CD4-positive, alpha-beta T cell treated with Interleukin-6 at 100 ng/mL for 8 hours (primary cell): ENCODE measurements at places on chromosomes 5 and 9.
A peak's percentile ranks its signal among the peaks of the same experiment; 100 is the strongest.

- no peak for DNase-seq
Observed at GRCh38 chr9:91833096-91833877, 116.7 kb downstream of the ROR2 start.

DNA sequence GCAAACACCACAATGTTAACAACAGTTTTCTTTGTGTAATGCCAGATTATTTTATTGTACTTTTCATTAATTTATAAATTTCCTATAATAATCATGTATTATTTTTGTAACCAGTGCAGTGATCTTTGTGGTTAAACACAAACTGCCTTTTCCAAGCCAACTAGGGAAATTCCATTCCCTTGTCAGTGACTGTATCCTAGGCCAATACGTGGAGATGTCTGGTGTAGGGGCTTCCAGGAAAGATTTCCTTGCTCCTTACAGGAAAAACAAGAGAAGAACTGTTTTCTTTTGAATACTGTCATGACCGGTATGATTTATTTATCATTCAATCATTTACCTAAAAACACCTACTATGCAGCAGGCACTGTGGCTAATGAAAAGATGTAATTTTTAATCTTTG, 31.4 kb downstream of the FANCC start:
- DNase-seq, result no peak

DNA sequence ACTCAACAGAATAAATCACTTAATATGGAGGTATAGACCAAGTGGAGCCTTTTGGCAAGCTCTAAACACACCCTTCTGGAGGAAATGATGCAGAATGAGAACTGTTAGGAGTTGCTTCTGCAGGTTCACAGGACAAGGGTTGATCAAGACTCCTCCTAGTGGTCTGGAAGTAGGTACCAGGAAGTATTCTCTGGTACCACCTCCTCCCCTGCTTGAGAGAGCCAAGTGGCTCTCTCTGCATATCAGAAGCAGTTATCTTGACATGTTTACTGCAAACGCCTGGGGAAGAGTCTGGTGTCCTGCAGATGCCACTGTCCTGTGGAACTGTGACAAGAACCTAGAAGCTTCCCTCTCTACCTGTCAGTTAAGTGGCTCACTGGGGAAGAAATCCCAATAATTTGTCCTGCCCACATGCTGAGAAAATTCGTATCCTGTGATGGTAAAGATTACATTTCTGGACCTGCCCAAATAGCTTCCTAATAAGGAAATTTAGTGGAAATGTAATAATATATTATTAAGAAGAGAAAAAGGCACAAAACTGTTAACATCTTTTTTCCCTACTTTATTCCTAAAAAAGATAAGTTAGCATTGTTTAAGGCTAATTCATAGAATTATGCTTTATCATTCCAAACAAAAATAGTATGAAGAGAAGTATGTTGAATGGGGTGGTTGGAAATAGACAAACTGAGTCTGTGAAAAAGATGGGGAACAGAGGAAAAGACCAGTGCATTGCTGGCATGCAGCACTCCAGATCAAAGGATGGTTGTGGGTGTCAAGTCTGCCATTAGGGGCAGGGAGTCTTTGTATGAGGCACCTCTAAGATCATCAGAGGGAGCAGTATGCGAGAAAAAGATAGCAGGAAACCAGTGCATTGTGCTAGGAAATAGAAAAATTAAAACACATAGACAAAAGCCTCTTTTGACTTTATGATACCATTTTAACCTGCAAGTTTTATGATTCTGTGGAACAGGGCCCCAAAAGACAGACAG, 118.8 kb downstream of the CDC42SE2 start:
- peak; percentile 85 for DNase-seq

GRCh38 chr5:117769877-117770276, 1195.3 kb upstream of the SEMA6A start:
- no peak for DNase-seq

DNA sequence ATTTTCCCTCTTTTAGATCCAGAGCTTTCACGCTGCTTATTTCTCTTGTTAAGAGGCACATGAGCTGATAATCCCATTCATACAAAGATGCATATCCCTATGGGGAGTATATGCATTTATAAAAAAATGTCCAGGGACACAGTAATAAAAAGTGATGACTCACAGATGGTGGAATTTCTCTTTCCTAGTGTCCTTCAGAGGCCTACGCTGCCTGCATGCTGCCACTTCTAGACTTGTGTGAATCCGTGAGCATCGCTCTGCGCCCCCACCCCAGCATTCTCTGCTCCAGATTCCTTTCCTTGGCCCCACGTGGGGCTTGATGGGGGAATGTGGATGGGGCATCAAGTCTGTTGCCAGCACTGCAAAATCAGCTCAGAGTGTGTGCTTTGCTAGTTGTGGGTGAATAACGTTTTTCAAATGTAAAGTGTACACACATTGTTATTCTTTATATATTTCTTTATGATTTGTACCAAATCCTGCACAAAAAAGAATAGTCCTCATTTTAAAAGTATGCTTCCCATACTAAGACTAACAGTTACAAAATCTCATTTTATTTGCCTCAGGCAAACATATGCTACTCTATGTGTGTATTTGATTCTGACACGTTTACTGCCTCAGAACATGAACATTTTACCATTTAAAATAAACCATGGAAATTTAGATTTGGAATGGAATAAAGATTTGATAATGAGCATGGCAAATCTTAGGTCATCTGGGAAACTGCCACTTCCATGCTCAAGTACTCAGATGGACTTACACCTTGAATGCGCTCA, 22.4 kb upstream of the RASGRF2 start:
- DNase-seq, result no peak

DNA sequence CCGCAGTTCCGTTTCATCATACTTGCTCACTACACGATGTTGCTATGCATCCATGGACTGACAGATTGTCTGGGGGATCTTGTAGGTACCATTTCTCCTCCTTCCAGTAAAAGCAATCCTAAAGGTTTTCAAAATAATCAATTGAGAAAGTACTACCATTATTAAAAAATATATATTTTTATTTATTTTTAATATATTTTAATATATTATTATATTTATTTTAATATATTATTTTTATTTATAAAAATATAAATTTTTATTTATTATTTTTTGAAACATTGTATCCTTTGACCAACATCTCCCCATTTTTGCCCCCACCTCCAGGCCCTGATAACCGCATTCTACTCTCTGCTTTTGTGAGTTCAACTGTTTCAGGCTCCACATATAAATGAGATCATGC, 237.6 kb upstream of the IRX4 start:
- DNase-seq, result no peak

DNA sequence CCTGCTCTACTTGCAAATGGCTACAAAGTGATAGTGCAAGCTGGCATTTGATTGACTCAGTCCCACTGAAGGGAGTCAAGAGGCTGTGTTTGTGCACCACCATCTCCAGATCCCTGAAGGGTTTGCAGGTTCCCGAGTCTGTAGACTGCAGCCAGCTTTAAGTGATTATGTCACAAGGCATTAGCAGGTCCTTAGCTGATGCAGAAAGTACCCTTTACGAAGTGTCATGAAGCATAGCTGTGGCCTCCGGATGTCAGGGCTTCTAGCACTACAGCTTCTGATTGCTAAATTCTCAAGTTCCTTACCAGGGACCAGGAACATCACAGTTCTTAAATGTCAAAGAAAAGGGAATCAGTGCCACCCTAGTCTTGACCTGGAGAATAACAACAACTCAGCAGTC, 311.3 kb upstream of the TRPC7 start:
- no peak for DNase-seq

GRCh38 chr9:126442636-126443035, 116.0 kb downstream of the MVB12B start:
- no peak for DNase-seq

GRCh38 chr5:34047774-34048572, 5.0 kb upstream of the C1QTNF3 start:
- no peak for DNase-seq

DNA sequence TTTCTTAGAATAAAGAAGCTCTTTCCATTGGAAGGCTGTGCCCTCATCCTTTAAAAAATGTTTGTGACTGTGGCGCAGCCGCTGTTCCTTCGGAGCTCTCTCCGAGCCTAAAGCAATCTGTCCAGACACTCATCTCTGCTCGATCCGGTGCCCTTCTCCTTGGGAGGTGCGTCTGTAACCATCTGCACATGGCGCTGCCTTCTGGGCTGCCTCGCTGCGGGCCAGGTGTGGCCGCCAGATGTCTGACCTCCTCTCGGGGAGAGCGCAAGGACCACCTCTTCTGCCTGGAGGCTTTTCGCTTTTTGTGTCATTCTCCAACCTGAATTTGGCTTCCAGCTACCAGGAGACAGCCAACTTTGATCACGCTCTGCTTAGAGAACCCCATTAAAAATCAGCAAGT, 153.4 kb upstream of the PTCH1 start:
- DNase-seq, result no peak

GRCh38 chr9:35666045-35666444, 1.1 kb upstream of the ARHGEF39 start:
- DNase-seq, result no peak

GRCh38 chr5:45521067-45521466, 175.1 kb downstream of the HCN1 start:
- no peak for DNase-seq

- no peak for DNase-seq
Observed at GRCh38 chr5:59501316-59501715, 392.2 kb downstream of the PDE4D start.

GRCh38 chr9:137406876-137407589, 15.9 kb downstream of the EXD3 start:
- DNase-seq, result peak; percentile 54

DNA sequence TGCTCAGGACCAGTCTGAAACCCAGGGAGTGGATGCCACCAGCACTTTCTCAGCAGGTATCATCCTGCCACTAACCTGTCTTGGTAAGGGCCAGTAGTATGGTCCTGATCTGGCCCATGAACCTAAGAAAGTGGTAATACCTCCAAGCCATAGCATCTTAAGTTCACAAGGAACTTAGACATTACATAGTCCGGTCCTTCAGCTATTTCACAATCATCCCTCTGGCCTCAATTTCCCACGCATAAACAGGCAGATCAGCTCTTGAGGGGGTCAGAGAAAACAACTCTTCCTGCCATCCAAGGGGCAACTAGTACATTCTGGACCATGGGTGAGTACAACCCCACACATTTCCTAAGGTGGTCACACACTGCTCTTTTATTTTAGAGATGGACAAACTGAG, 88.2 kb downstream of the PPIC start:
- DNase-seq, result no peak

DNA sequence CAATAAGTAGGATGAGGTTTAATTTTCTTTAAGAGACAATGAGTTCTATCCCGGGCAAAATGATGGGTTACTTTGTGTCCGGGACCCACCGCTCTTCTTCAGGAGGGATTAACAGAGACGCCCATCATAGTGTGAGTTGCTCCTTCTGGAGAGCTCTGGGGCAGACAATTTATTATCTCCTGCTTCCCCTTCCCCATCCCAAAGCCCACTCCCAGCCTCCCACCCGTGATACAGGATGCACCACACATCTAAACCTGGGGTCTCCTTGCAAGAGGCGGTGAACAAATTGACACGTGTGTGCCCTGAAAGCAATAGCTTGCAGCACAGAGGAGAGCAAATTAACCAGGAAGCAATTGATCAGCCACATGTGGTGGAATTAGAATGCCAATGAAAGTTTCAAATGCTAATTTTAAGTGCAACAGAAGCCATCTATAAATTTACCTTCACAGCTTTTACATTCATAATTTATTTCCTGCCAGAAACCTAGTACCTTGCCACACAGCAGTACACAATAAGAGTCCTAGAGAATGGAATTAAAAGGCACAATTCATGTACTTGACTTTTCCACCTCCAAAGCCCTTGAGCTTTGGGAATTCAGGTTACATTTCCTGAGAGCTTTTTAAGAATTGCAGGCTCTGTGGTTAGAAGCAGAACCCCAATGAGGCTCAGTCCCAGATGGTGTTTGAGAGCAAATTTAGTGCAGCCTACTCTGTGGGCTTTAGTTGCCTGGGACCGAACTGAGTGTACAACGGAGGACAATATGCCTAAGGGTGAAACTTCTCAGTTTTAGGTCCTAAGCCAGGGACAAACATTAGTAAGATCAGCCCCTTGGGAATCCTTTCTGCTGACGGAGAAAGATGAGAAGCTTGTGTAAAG, 399.6 kb downstream of the MED10 start:
- no peak for DNase-seq

- DNase-seq, result no peak
Observed at GRCh38 chr9:93810028-93810971, 144.9 kb downstream of the BARX1 start.

GRCh38 chr5:175032013-175032412, 307.6 kb downstream of the MSX2 start:
- DNase-seq, result no peak

DNA sequence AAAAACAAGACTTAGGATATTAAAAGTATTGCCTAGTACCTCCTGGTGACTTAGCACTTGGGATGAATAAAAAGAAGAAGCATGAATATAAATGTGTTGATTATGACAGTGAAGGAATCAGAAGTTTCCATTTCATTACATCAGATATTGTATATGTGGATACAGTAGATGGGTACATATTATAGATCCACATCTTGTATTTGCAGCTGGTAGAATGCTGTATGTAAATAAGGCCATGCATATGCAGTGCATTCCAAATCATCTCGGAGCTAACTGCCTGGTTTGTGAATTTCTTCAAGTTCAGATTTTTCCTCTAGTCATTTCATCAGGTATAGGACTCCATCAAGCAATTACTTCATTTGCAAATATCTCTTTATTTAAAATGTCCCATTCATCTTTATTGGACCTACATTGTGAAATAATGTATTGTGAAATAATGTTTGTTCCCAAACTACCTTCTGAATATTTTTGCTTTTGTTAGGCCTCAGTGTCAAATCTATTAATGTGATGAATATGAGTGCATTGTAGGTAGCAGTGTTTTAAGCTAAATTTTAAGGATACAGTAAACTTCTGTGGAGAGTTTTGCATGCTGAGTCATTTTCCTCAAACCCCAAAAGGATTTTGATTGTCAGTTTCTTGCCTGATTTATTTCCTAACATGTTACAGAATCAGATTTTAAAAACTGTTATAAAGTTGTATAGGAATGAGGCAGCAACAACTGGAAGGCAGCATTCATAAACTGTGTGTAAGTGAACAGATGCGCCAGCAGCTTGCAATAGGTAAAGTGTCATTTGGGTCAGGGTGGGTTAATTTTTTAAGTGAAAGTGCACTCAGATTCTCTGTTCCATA, 370.8 kb upstream of the RIOK2 start:
- DNase-seq, result no peak

GRCh38 chr5:124921694-124922093, 175.3 kb upstream of the ZNF608 start:
- no peak for DNase-seq

DNA sequence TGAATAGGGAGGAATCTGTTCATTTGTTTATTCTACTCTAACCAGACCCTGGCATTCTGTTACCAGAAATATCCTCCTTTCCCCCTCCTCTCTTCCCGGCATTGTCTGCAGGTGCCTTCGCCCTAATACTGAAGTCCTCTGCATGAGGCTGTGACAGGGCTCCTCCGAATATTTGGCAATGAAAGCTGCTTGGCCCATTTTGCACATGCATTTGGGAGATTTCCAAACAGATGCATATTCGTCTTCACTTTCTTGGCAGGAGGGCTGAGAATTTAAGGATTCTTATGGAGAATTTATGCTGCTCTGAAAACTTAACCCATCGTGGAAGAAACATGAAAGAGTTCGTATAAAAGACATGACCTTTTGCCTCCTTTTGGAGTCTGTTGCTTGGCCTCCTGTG, 484.0 kb downstream of the ZNF608 start:
- DNase-seq, result no peak
